HCEC 1CT (cell line): ENCODE measurements at places on chromosomes 13 and 19.
A peak's percentile ranks its signal among the peaks of the same experiment; 100 is the strongest.

- DNase-seq: peak; percentile 98
Measured at GRCh38 chr19:12722566-12723380, 959 bp downstream of the TNPO2 start.

GRCh38 chr19:2495130-2495641, 19.3 kb downstream of the GADD45B start:
- peak; percentile 66 for DNase-seq

DNA sequence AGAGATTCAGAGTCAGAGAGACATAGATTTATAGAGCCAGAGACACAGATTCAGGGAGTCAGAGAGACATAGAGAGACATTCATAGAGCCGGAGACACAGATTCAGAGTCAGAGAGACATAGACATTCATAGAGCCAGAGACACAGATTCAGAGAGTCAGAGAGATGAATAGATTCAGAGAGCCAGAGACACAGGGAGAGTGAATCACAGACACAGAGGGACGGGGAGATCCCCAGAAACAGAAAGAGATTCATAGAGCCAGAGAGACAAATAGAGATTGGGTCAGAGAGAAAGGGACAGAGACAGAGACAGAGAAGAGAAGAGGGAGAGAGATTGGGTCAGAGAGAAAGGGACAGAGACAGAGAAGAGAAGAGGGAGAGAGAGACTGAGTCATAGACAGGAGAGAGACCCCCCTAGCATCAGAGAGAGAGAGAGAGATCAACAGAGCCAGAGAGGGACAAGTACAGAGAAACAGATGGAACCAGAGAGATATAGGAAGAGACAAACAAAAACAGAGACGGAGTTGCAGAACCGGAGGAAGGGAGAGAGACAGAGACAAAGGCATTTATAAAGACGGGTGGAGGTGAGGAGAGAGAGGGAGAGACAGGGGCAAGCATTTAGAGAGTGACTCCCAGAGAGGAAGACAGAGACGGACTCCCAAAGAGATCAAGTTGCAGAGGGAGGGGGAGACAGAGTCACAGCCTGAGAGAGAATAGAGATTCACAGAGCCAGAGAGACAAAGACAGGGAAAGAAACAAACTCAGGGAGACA, 1.1 kb upstream of the PRKCG start:
- DNase-seq: no peak

- DNase-seq: no peak
Measured at GRCh38 chr19:6287269-6287885, 7.6 kb upstream of the MLLT1 start.

GRCh38 chr13:48232420-48233045, 473 bp upstream of the ITM2B start:
- no peak for DNase-seq

DNA sequence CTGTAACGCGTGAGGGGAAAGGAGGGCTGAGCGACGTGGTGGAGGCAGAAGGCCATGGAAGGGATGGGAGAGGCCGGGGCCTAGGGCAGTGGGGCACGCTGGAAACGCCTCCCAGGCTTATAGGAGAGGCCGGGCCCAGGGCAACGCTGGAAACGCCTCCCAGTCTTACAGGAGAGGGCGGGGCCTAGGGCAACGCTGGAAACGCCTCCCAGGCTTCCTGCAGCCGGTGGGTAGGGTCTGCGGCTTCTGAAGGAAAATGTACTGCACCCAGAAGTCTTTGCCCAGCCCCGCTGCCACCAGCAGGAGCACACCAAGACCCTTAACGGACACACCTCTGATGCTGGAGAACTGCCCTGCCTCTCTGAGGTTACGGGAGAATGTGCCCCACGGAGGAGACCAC, 9.1 kb downstream of the CACTIN start:
- DNase-seq: no peak
